Central memory CD8-positive, alpha-beta T cell (primary cell): ENCODE measurements at places on chromosomes 3 and 15.

DNA sequence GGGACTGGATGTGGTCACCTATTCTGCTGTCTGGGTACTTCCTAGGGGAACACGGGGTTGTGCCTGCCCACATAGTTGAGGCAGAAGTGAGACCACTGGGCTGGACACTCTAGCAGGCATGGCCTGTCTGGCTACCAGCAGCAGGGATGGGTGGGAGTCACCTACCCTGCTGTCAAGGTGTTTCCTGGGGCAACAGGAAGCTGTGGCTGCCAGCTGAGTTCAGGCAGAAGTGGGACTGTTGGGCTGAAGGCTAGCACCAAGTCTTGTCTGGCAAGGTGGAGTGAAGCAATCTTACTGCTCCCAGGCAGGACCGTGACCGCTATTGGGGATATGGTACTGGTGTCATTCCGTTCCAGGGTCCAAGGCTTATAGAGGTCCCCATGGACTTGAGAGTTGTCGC is 20.3 kb upstream of the ZDHHC23 start:
- DNase-seq, result no peak

DNA sequence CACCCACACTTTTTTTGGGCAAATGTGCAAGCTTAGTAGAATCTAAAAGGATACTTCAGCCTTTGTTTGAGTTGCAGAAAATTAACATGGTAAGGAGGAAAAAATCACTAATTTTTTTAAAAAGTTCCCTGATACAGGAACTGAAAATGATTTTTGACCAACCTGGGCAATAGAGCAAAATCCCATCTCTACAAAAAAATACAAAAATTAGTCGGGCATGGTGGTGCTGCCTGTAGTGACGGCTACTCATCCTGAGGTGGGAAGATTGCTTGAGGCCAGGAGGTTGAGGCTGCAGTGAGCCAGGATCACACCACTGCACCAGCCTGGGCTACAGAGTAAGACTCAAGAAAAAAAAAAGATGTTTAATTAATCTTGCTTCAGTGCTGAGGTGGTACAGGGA is 10.6 kb upstream of the GABPB1 start:
- no peak for DNase-seq

DNA sequence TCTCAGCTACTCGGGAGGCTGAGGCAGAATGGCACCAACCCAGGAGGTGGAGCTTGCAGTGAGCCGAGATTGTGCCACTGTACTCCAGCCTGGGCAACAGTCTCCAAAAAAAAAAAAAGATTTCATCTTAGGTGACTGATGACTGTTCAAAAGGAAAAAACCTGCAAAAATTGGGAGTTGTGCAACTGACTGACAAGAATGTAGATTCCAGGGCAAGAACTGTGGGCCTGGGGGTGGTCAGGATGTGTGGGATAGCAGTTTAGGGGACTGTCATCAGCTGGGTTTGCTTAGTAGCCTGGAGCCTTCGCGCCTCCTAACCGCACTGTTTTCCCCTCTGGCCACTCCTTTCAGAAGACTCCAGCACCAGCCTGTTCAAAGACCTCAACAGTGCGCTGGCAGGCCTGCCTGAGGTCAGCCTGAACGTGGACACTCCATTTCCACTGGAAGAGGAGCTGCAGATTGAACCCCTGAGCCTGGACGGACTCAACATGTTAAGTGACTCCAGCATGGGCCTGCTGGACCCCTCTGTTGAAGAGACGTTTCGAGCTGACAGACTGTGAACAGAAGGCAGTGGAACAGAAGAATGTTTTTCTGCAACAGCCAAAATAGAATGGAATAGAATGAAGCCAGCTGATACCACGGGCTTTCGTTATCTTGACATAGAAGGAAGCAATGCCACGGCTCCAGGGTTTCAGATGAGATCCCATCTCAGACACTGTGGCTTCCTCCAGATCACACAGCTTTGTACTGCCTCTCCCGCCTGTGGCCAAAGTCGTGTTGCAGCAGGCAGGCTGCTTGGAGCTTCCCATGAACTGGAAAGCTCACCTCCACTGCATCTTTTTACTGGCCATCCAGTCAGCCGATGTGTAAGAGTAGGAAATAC is 75.3 kb upstream of the BLM start:
- no peak for DNase-seq

DNA sequence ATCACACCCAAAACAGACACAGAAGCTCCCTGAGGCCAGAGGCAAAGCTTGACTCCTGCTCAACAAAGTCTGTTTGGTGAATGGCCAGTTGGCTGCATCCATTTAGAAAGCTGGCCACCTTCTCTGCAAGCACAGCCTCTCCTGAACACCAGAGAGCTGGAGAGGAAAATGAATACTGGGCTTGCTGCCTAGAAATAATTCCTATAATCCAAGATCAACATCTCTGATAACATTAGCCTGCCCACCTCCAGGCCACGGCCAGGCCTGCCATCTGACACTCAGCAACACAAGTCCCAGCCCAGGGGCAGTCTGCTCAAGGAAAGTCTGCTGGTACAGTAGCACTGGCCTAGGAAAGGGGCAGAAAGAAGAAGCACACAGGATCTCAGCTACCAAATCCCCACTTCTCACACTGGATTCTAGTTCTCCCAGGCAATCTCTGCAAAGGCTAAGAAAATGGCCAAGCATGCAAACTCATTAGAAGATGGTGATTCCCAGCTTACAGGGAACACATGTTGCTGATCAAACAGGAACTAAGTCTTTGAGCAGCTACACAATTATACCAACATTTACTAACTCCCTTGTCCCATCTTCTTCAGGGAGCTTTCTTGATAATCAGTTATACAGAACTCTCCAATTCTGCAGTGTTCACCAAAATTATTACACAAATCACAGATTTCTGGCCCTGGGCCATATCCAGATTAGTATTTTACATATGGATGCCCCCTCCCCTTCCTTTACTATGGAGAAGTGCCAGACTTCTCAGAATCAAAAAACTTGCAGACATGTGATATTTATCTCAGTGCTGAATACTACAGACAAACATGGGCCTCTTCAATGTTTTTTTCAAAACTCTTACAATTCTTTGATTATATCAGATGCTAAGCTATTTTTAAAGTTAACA is 9.9 kb downstream of the TBC1D2B start:
- no peak for DNase-seq

- no peak for DNase-seq
These were observed 199.8 kb downstream of the TCF12 start for GRCh38 chr15:57118013-57118799.

DNA sequence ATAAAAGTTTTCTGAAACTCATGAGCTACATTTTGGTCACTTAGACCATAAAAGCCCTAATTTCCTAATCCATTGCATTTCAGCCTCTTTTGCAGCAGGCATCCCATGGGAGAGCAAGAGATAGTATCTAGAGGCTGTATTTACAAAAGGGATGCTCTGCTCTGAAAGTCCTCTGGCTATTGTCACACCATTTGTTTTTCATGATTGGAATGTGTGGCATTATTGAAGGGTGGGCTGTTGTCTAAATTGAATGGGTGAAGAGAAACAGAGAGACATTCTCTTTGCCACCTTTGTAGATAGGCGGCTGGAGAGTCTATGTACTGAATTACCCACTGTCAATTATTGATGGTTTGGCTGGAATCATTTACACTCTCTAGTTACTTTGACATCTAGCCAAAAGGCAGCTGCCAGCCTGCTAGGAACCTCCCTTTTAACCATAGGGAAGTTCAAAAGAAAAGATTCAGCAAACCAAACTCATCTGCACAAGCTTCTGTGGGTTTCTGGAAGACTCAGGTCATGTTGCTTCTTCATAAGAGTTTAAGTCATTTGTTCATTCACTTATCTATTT is 89.8 kb upstream of the RARB start:
- no peak for DNase-seq

- no peak for DNase-seq
These were observed 1.1 kb downstream of the SLCO2A1 start for GRCh38 chr3:134028486-134029255.

- no peak for DNase-seq
These were observed 147.0 kb downstream of the GREM1 start for GRCh38 chr15:32864841-32865240.

DNA sequence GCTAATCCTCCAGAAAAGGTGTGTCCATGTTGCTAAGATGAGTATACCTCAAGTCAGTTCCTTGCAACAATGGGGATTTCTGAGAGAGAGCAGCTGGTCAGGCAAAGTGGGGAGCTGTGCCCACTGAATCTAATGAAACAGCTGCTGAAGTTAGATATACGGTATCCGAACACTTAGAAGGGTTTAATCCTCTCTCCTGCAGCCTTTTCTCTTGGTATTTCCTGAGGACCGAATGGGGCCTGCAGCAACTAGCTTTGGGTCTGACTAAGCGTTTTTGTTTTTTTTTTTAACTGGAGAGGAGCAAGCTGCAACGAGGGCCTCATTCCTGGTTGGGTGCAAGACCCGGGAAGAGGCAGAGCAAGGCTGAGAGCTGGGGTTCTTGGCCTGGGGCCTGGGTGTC is 37.6 kb upstream of the BNC1 start:
- no peak for DNase-seq

DNA sequence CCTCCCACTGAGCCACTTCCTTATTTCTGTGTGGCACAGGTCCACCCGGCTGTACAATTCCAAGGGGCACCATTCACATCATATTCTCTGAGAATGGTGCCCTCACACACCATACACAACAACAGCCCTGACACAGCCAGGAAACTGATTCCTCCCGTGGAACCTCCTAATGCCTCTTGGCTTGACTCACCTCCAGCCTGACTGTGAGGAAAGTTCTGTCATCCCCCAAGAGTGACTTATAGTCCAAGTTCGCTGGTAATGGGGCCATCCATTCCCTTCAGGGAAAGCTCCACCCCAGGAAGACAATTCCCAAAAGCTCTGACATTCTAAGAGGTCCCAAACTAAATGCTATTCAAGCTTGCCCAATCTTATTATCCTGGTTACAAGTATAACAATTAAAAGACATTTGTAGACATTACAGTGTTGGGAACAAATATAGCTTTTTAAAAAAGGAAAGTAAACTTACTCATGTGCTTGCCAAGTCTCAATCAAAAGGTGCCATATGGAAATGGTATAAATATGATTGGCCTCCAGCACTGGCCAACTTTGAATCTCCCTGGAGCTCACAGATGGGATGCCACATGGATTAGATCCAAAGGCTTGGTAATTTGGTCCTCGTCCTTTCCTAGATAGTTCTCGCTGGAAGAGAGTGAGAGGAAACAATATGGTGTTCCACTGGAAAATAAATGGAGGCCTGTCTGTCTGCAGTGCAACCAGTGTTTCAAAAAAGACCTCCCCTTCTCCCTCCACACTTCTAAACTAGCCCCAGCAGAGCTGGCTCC is 56.3 kb upstream of the PSMD6 start:
- DNase-seq, result no peak

GRCh38 chr15:22788004-22788403 is 1.6 kb downstream of the NIPA1 start:
- no peak for DNase-seq

DNA sequence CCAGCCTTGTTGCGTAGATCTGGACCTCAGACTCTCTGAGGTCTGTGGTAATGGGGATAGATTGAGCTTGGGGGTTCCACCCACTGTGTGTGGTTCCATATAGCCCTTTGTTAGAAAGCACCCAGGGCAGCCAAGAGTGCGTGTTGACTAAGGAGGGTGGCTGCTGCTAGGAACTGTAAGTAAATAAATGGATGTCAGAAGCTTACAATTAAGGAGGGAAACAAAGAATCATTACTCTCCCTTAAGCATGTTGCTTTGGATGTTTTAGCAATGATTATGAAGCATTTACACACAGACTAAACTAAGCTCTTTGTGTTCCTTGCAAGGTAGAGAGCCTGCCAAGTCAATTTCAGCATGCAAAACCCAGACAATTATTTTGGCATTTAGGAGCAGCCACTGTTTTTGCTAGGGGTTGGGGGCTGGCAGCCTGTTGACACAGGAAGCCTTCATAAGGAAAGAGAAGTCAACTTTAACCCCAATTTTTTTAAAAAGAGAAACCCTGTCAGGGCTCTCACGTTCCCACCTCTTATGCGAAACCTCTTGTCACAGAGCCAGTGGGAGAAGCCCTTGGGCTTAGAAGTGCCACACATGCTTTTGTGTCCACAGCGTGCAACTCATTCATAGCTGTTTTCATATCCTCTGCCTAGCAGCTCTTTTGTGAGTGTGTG is 127.8 kb downstream of the CMSS1 start:
- no peak for DNase-seq

GRCh38 chr3:41202075-41202833 is 2.9 kb downstream of the CTNNB1 start:
- DNase-seq, result no peak

GRCh38 chr3:147312786-147313280 is 93.5 kb downstream of the ZIC4 start:
- no peak for DNase-seq

GRCh38 chr15:45594319-45594718 is 7.1 kb downstream of the BLOC1S6 start:
- no peak for DNase-seq

DNA sequence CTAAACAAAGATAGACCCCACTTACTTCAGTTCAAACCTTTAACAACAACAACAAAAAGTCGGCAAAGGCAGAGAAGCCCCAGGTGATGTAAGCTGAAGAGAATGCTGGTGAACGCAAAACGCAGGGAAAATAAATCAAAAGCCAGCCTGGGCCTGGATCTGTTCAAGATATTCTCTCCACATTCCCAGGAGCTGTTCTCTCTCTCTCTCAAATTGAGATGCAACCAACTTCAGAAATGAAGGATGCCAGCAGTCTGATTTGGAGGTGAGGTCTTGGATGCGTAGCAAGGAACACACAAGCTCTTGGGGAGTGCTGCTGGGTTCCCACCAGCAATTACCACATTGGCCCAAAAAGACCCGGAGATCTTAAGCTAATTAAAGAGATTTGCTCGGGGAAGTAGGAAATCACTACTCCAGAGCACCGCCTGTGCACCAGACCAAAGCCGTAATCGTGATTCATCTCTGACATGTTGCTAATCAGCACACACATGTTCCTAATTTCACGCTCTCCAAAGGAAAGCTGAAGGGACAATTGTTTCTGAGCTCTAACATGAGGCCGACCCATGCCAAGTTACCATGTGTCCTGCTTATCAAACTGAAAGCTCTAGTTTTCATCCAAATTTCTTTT is 37.1 kb downstream of the IL17RD start:
- no peak for DNase-seq

- DNase-seq, result no peak
These were observed 296.8 kb downstream of the ARRDC4 start for GRCh38 chr15:98257290-98257689.

GRCh38 chr3:65004306-65004705 is 316.5 kb upstream of the ADAMTS9 start:
- no peak for DNase-seq

DNA sequence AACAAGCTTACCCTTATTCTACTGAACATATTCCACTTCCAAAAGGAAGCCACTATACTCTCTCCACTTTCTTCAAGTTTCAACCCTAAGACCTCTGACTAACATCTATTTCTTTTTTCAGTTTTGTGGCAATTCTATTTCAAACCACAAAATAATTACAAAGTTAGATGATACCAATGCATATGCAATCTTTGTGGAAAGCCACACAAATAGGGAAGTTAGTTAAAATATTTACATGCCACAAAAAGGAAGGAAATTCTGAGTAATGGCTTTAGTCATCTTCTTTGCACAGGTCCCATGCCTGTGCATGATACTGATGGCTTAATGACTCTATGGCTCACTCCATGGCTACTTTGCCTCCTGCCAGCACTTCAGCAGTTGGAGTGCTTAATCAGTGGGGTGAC is 57.0 kb upstream of the MCTP2 start:
- no peak for DNase-seq

- DNase-seq, result no peak
These were observed 28.3 kb upstream of the ARL14 start for GRCh38 chr3:160648701-160649100.
